OCI-M1 (cell line): ENCODE measurements at places on chromosomes 3 and 15.

- no peak for DNase-seq
These were observed 316.8 kb downstream of the VPS13C start for GRCh38 chr15:61743345-61743909.

GRCh38 chr3:32934150-32934742, 17.2 kb upstream of the CCR4 start:
- DNase-seq: peak; percentile 58

- no peak for DNase-seq
These were observed 226.0 kb upstream of the TPM1 start for GRCh38 chr15:62816342-62817069.

GRCh38 chr15:26974120-26974780, 3.3 kb downstream of the GABRG3 start:
- DNase-seq: peak; percentile 70

GRCh38 chr3:52315006-52315405, 1.1 kb upstream of the DNAH1 start:
- no peak for DNase-seq

DNA sequence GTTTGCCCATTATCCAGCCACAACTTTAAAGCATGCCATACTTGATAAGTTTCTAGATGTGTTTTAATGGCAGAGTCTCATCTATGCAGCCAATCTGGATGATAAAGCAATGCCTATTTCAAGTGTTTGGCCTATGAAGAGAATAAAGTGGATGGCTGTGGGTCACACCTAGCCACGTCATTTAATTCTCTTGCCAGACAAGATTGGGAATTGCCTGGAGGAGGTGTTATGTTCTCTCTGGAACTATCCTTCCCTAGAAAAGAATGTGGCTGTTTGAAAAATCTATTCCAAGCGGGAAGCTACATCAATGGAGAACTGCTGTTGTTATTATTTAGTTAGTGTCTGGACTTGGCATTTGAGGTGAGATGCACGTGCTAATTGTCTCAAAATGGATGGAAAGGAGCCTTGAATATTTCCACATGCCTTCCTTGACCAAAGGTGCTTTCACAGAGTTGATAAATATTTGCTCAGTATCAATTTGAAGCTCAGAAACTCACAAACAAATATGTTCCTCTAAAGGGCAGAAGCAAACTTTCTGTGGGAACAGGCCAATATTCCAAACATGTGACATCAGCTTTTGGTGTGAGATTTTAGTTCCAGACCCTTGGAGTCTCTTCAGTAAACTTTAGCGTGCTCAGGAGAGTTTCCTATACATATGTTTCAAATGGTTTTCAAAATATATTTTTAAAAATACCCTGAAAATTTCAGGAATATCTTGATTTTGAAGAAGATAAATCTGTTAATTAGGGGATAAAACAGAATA, 510.6 kb upstream of the SGO1 start:
- no peak for DNase-seq

DNA sequence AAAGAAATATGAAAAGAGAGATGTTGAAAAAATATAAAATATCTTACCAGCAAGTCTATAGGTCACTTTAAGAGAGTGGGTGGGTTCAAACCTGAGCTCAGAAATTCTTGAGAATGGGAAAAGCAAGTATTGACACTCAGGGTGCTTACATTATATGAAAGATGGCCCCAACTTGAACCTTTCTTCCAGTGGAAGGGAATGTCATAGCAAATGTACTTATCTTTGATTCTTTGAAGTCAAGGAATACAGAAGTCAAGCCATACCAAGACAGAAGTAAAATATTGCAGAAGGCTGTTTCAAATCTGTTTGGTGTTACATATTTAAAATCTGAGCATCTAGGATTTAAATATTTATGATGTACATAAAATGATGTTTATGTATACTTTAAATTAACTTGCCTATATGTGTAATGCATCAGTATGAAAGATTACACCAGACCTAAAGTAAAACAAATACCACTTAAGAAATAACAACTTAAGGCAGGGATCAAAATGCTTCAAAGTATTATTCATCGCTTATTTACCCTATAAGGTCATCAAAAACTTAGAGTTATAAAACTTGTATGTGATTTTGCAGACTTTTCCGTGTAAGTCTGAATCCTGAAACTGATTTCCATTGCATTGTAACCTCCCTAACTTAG, 8.7 kb downstream of the MME start:
- no peak for DNase-seq

DNA sequence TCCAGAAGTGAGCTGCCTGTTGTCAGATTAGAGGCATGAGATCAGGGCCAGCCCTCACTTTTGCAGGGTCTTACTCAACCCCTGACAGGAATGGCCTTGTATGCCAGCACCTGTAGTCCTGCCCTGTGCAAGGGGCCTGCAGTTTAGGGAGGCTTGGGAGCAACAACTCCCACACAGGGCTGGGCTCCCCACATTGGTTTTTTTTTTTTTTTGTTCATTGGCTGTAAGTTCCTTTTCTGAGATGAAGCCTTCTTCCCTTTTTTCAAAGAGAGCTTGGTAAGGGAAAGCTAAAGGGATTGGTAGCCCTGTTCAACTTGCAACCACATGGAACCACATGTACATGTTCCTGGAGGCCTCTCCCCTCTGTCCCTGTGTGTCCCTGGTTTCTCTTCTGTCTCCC, 46.4 kb downstream of the TNFAIP8L3 start:
- peak; percentile 54 for DNase-seq

DNA sequence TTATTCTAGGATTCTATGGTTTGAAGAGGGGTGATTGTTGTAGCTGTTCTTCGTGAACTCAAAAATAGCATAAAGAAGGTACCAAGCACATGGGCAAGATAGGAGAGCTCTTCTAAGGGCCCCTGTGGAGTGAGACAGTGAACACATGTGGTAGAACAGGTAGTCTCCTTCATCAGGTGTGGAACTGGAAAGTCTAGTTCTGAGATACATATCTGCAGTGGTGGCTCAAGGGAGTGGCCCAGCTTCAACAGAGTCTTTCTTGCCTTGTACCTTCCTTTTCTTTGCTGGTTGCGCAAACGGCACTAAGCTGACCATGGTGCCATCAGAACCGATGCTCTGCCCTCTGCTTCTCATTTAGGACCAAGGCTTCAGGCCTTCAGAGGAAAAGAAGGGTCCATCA, 65.2 kb downstream of the CERS3 start:
- no peak for DNase-seq

DNA sequence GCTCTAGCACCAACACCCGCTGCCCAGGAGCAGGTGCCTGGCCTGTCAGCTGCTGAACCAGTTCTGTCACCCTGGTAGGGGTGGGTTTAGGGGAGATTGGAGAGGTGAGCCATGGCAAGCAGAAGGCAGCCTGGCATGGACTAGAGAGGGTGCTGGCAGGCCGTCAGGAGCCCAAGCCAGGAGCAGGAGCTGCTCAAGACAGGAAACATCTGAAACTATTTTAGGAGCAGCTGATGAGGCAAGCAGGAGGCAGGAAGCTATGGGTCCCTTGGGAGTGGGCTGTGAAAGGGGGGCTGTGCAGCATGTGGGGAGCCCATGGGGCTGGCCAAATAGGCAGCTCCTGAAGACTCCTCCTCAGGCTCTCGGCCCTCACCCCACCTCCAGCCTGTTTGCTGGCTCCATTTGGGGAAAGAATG, 2.3 kb downstream of the INKA1 start:
- no peak for DNase-seq

GRCh38 chr3:78041486-78041885, 1001.6 kb downstream of the ROBO2 start:
- DNase-seq: no peak

- no peak for DNase-seq
These were observed 40.8 kb downstream of the SMAD3 start for GRCh38 chr15:67105991-67106763.

GRCh38 chr15:59555696-59556095, 55.9 kb upstream of the GCNT3 start:
- DNase-seq: no peak

- DNase-seq: no peak
These were observed 317.7 kb upstream of the ADAMTS9 start for GRCh38 chr3:65005486-65005885.

DNA sequence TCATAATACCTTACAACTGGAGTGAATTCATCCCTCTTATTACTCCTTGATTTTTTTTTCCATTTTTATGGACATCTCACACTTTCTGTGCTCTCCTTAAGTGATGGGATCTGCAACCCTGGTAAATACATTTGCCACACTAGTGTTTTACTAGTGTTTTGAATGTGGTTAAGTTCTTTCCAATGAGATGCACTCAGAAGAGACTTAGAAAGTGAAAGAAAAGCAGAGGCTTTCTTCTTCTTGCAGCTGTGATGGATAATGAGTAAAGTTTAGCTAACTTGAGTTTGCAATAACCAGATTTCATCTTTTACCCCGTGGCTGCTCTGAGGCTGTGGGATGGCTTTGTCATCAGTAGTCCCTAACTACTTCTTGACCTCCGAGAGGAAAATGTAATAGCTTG, 1248.4 kb downstream of the NSUN3 start:
- no peak for DNase-seq

GRCh38 chr15:65923264-65923663, 54.0 kb downstream of the RAB11A start:
- no peak for DNase-seq

DNA sequence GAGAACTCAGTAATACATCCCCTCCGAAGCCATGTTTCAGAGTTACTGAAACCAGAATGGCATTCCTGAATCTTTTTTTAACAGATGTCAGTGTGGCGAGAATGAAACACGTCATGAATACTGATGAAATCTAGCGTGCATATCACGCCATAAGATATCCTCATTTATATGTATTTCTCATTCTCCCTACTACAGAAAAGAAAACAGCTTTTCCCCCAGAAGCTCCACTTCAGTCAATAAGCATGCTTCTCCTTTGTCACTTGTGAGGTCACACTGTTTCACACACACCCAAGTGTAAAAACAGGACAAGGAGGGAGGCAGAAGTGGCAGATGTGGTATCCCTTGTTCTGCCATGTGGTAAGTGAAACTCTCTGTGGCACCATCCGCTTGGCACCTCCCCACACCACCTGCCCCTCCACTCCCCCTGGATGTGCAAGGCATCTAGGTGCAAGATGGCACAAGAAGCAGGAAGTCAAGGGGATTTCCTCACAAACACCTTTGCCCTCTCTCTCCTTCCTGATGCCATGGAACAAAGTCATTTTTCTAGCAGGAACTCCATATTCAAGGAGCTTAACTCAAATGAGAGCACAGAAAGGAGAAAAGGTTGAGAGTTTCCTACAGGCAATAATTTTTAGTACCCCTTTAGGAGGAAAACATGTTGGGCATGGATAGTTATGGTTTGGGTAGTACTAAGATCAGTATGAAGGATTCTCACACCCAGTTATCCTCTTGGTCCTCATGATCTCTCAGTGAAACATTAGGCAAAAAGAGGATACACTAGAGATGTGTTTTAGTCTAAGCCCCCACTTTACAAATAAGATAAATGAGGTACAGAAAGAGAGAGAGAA, 47.5 kb upstream of the FRMD4B start:
- DNase-seq: no peak

DNA sequence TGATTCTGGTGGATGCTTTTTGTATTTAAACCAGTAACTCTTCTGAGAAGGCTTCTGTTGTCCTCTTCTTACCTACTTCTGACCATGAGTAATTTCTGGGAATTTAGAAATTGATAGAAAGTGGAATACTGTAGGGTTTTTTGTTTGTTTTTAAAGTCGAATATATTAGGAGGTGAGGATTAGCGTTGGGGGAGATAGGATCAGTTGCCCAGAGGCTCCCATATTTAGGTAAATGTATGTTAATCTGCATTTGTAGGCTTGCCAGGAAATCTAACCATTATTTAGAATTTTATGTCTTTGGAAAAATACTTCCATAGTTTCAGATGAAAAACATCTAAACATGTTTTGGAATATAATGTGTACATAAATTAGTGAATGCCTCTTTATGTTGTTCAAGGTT, 6.1 kb downstream of the STT3B start:
- no peak for DNase-seq

DNA sequence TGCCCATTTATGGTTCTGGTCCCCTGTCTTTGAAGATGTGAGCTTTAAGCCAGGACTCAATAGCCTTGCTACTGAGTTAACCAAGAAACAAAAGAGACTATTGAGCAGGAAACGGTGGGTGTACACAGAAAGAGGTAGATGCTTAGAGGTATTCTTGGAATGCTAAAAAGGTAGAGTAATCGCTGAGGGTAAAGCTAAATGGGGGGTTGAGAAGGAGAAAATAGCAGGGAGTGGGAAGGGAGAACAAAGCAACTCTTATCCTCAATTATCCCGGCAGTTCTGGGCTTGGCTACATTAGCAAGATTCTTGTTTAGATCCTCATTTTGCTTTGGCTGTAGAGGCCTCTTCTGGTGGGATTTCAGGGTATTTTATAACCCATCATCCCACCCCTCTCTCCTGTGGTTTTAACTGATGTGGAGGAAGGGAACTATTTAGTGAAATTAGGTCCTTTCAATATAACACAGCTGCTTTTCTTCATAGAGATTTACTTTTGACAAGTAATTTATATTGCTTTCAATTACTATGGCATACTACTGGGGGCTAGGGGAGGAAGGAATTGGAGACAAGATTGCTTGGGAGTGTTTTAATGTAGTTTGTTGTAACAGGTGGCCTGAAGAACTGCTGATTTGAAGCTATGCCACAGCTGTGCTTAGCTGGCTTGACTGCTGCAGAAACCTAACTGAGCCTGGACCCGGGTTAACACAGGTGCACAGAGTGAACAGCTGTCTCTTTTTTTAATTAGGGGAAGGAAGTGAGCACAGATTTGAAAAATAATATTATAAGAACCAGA, 234.3 kb upstream of the CCDC54 start:
- no peak for DNase-seq

- no peak for DNase-seq
These were observed 73.1 kb downstream of the PPP2R3A start for GRCh38 chr3:136038668-136039067.

- no peak for DNase-seq
These were observed 194.8 kb downstream of the SSR3 start for GRCh38 chr3:156360083-156360482.

- DNase-seq: no peak
These were observed 687 bp downstream of the ALDH1A3 start for GRCh38 chr15:100880139-100880896.

- peak; percentile 27 for DNase-seq
These were observed 4.8 kb downstream of the ATP8B4 start for GRCh38 chr15:50113992-50114780.

DNA sequence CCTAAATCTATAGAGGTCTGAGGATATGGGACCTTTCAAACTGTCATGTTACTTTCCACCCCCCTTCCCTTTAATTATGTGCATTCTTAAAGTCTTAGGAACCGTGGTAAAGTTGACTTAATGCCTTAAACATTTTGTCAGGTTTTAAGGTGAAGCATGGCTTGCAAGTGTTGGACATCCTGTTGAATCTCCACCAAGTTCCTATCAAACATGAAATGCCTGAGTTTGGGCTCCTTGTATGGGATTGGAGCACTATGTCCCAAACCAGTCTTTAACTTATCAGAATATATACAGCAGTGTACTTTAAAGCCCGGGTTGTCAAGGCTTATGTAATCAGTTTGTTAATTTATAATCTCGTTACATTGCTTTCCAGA, 1.1 kb downstream of the SNRK start:
- peak; percentile 55 for DNase-seq

- no peak for DNase-seq
These were observed 328.5 kb upstream of the GOLIM4 start for GRCh38 chr3:168424059-168424734.

- no peak for DNase-seq
These were observed 196.4 kb upstream of the NANOGP8 start for GRCh38 chr15:35281515-35281914.

GRCh38 chr3:132256989-132257388, 60.2 kb upstream of the ACP3 start:
- DNase-seq: peak; percentile 83

- no peak for DNase-seq
These were observed 462.2 kb upstream of the PROK2 start for GRCh38 chr3:72247126-72247525.

- no peak for DNase-seq
These were observed 62.9 kb downstream of the PLD1 start for GRCh38 chr3:171747223-171747920.

GRCh38 chr3:143443851-143444331, 324.3 kb downstream of the CHST2 start:
- DNase-seq: peak; percentile 62
